ENCODE measurements at places on chromosomes 3 and 15.
A peak's percentile ranks its signal among the peaks of the same experiment; 100 is the strongest.

- DNase-seq = no peak
These were observed 426.1 kb upstream of the THBS1 start for GRCh38 chr15:39154776-39155175.

GRCh38 chr15:28107111-28107903 is 8.2 kb upstream of the OCA2 start:
- DNase-seq = no peak

GRCh38 chr3:15794303-15794771 is 3.4 kb downstream of the ANKRD28 start:
- DNase-seq = no peak

DNA sequence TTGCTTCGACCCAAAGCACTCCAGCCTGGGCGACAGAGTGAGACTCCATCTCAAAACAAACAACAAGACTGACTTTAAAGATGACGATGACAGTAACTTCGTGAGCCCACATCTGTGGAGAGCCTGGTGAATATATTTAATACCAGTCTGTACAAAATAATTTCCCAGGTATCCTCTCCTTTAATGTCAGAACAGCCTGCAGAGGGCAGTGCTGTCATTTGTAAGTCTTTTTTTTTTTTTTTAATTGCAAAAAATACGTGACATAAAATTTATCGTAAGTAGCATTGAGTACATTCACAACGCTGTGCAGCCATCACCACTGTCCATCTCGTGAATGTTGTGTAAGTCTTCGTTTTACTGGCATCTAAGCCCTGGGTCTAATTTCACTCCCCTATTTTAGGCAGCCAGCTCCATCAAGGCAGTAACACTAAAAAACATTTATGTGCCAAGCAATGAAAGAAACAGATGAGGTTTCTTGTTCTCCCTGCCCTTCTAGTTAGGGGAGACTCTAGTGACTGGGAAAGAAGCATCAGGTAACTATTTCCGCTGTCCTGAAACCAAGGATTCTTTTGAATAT is 1.4 kb downstream of the HTD2 start:
- no peak for DNase-seq

- DNase-seq = no peak
These were observed 835.3 kb upstream of the CFAP20DC start for GRCh38 chr3:59885101-59885500.

DNA sequence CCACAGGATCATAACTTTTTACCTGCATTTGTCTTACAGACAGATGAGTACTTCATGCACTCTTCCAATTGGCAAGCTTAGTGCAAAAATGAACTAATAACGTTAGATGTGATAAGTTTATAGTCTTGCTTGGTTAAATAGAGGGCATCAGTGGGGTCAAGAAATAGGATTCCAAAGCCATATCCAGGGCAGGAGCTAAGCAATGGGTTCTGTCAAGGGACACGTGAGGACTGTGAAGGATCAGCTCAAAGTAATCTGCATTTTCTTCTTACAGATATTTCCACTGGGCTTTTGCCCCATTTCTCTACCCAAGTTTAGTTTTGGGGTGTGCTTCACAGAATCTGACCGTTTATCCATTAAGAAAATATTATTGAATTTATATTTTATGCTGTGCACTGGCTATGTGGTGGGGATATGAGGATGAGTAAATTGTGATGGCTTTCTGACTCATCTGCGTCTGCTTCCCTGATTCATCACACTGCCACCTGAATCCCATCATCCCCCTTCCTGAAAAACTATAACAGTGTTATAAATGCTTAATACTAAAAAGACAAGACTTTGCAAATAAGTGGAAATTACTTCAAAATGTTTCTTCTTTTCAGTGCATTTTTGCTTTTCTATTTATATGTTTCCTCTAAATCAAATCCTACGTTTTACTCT is 17.5 kb downstream of the PPP2R3A start:
- DNase-seq = no peak

DNA sequence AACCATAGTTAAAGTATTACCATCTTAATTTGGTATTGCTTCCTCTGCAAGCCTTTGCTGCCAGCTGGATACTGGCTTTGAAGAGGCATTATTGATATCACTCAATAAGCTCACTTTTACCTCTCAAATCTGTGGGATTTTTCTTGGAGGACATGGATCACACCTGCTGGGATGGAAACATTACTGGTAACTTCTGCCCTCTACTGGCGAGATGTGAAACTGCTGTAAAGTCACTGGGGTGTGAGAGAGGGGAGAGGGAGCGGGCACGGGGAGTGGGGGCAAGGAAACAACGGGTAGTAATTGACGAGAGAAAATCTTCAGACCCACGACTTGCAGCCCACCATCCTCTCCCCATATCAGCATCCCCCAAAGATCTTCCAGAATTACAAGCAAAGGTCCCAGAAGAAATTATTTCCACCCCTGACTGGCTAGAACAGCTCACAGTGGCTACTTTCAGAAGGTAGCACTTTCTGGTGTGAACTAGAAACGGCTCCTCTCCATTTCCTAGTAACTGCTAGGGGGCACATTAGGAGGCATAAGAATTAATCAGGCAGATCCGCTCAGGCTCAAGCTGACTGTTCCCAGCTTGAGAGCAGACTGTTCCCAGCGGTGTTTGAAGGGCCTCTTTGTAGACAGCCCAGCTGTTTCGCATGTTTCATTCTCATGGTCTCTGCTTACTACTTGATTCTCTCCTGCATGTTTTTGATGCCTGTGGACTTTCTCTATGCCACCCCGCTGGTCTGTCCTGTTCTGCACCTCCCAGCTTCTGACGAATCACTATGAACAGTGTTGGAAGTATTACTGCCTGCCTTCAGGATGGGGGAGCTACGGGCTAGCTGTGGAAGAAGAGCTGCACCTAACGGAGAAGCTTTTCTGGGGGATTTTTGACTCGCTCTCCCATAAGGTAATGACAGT is 230.4 kb upstream of the CHRM5 start:
- DNase-seq = no peak

DNA sequence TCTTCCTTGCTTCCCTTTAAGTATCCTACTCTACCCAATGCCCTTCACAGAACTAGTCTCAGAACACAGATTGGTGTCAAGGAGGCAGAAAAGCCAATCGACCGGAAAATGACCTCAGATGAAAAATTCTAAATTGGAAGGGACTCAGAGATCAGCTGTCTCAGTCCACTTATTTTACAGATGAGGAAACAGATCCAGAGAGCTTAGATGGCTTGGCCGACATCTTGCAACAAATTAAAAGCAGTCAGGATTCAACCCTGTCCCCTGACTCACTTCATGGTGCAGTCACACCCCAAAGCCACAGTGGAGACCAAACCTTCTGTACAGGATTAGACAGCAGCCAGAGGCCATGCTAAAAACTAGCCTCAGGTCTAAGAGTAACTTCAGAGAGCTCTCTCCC is 169.3 kb upstream of the BHLHE40 start:
- no peak for DNase-seq

- no peak for DNase-seq
These were observed 30.2 kb downstream of the NCEH1 start for GRCh38 chr3:172680684-172681083.

DNA sequence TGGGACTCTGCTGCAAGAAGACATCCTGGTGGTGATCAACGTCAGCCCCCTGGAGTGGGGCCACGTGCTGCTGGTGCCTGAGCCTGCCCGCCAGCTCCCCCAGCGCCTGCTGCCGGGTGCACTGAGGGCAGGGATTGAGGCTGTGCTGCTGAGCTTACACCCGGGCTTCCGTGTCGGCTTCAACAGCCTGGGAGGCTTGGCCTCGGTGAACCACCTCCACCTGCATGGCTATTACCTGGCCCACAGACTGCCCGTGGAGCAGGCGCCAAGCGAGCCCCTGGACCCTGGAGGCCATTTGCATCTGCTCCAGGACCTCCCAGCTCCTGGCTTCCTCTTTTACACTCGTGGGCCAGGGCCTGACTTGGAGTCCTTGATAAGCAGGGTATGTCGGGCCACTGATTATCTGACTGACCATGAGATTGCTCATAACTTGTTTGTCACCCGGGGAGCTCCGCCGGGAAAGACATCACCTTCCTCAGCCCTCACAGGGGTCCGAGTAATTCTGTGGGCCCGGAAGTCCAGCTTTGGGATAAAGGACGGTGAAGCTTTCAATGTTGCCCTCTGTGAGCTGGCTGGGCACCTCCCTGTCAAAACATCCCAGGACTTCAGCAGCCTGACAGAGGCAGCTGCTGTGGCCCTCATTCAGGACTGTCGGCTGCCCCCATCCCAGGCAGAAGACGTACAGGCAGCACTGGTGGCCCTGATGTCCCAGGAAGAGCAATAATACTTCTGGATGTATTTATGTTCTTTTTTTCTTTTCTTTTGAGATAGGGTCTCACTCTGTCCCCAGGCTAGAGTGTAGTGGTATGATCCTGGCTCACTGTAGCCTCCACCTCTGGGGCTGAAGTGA is 7.6 kb downstream of the GDPGP1 start:
- no peak for DNase-seq

- DNase-seq = no peak
These were observed 195.1 kb downstream of the DTWD1 start for GRCh38 chr15:49815950-49816349.

GRCh38 chr3:54296531-54296930 is 174.2 kb downstream of the CACNA2D3 start:
- no peak for DNase-seq

- no peak for DNase-seq
These were observed 31.6 kb downstream of the SLC24A1 start for GRCh38 chr15:65653341-65653740.

GRCh38 chr15:96347181-96348111 is 16.9 kb downstream of the NR2F2 start:
- DNase-seq = no peak

DNA sequence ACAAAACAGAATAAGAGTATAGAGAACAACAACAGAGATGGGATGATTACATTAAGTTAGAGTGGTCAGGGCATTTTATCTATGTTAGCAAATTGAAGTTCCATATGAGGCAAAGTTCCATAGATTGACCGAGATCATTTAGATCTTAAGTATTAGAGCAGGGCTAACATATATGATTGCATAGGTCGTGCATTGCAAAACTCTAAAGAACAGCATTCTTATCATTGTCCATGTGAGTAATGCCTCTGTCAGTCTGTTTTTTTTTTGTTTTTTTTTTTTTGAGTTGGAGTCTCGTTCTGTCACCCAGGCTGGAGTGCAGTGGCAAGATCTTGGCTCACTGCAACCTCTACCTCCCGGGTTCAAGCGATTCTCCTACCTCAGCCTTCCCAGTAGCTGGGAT is 341.7 kb upstream of the KCNH8 start:
- DNase-seq = no peak

DNA sequence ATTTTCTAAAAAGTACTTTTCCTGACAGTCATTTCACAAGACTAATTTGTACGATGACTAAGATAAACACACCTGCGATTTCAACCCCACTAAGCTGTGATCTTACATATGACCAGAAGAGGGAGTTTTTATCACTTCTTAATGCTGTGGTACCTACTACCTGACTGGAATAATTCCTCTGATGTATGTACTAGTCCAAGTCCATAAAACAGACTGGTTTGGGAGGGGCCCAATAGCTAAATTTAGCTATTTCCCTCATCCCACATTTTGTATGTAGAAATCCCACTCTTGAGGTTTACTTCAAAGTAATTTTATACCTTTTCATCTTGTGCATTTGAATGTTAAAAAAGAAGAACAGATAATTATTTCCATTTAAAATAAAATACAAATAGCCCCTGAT is 49.7 kb upstream of the SCAANT1 start:
- DNase-seq = peak; percentile 22

DNA sequence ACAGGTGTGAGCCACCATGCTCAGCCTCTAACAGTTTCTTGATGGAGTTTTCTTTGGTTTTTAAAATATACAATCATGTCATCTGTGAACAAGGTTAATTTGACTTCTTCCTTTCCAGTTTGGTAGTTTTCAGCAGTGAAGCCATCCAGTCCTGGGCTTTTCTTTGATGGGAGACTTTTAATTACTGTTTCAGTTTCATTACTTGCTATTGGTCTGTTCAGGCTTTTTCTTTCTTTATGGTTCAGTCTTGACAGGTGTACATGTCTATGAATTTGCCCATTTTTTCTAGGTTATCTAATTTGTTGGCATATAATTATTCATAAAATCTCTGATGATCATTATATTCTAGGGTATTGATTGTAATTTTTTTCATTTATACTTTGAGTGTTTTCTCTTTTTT is 36.8 kb downstream of the PFN2 start:
- DNase-seq = no peak

DNA sequence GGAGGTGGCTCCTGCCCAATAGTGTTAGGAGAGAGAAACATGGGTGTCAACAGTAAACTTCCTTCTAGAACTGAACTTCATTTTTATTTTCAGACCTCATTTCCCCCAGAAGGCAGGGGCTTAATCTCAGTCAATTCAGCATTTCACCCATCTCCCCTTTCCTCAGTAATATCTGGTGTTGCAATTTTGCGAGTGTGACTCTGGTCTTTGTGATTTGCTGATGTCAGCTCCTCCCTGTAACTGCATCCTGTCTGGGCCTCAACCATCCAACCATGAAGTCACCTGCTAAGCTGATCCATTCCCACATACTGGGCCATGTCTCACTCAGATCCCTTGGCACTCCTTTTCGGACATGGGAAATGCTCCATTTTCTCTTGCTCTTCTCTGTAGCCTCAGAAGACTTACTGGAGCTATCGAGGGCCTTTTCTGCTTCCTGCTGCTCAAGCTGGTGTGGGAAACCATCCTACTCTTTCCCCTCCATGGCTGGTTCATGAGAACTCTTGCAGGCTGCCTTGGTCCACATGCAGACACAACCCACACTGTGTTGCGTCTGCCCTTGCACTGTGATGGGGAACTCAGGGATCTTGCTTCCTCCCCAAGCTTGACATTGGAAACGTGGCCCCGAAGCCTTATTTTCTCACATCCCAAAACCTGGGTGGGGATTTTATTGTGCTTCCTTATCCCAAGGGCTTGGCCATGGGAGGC is 24.6 kb downstream of the CCR4 start:
- DNase-seq = no peak

DNA sequence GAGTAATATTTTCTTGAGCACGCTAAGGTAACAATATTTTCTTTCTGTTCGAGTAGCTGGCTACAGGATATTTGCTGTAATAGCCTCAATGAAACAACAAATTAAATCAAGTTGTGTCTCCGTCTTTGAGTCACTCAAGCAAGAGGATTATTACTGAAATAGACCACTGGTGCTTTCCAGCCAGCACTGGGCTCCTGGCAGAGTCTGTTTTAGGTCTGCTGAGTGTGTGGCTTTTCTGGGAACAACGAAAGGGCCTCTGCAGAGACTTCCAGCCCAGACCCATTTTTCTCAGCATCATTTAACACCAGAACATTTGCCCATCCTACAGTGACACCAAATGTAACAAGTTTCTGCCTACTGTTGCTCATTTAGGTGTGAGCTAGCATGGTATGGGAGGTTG is 652.9 kb downstream of the MAGI1 start:
- DNase-seq = no peak

GRCh38 chr15:42731461-42731860 is 5.5 kb downstream of the CDAN1 start:
- no peak for DNase-seq

DNA sequence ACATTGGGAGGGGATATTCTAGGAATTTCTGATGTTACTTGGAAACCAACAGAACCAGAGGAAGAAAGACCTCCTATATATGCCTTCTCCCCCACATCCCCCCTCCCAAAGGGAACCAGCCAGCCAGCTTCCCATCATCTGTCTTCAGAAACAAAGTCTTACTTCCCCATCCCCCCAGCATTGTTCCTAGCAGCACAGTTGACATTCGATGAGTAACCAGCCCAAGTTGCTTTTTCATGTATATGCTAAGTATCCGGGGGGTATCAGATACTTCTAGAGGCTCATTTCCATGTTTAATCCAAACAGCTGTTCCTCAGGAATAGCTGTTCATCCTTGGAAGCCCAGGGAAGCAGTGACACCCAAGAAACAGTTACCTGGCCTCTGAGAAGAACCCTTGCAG is 16.0 kb downstream of the RMDN3 start:
- DNase-seq = no peak

Measured in activated CD4-positive, alpha-beta T cell treated with anti-CD3 and anti-CD28 coated beads, Interleukin-2, amount 50 U/mL, for 24 hours (primary cell).